ENCODE measurements at places on chromosomes 4 and X.

DNA sequence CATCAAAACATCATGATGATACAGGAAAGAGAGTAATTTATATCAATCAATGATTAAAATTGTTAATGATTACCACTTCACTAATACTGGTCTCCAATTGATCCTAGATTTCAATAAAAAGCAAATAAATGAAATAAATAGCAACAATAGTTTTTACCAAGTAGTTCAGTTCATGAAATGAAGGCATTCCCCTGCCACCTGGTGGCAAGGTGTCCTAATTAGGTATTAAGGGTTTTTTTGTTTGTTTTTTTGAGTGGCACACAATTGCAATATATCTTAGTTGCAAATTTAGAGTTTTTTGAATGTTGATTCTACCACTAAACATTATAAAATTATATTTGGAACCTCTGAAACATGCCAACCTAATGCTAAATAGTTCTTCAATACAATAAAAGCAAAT lies 157.4 kb upstream of the PDE5A start:
- DNase-seq, result peak; percentile 2

GRCh38 chr4:73730292-73730691 lies 10.1 kb upstream of the CXCL8 start:
- no peak for DNase-seq

- DNase-seq, result no peak
Measured at GRCh38 chrX:31128855-31129254, 57.0 kb upstream of the FTHL17 start.

GRCh38 chr4:31194823-31195222 lies 474.7 kb downstream of the PCDH7 start:
- no peak for DNase-seq

GRCh38 chr4:101282076-101282844 lies 65.1 kb downstream of the PPP3CA start:
- DNase-seq, result no peak

DNA sequence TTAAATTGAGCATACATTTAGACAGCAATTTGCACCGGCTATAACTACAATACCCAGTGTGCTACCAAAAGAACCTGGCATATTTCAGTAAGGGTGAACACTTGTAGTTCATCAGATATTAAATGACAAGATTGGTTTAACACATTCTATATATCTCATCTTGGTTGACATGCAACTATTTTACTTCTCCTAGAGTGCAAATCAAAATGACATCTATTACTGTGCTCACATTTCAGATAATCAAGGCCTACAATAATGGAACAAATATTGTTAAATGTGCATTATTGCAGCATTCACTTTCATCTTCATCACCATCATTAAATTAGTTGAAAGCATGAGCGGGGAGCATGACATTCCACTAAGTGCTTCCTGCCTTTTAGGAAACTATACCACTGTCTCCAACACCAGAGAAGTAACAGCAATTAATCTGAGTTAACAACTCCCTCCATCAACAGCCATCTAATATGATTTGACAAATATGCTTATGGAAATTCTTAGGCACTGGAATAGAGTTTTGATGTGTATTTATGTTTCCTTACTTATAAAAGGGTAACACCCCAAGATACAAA lies 209.8 kb upstream of the SLIT2 start:
- DNase-seq, result no peak

GRCh38 chr4:56348576-56348975 lies 38.7 kb downstream of the AASDH start:
- DNase-seq, result no peak

- DNase-seq, result peak; percentile 2
Measured at GRCh38 chrX:37651921-37652452, 33.6 kb upstream of the XK start.

DNA sequence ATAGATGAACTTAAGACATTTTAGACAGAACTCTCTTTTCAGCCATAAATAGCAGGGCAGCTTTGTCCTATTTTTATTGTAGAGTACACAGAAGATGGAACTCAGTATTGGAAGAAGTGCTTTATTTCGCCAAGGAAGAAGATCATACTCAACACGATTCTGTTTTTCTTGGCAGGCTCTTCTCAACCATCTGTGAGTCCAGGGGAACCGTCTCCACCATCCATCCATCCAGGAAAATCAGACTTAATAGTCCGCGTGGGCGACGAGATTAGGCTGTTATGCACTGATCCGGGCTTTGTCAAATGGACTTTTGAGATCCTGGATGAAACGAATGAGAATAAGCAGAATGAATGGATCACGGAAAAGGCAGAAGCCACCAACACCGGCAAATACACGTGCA lies 37.6 kb downstream of the KIT start:
- DNase-seq, result no peak
